Caudate nucleus (tissue), 63 donors: ENCODE measurements at places on chromosomes 4 and X.

DNA sequence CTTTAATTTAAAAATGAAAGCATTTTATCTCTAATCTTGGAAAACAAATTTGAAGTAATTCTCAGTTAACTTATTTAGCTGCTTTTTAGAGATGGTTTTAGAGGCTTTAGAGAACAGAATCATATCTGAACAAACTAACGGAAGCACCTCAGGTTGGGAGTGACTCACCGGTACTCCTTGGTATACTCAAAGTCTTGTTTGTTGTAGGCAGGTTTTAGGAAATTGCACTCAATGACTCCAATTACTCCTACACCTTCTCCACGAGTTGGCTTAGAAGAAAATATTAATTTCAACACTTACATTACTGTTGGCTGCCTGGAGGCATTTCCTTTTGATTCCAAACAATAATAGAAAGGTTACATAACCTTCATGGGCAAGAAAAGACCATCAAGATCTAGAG is 23.6 kb downstream of the MORC4 start:
- DNase-seq: no peak

GRCh38 chrX:112832481-112833095 is 8.0 kb downstream of the AMOT start:
- no peak for DNase-seq

DNA sequence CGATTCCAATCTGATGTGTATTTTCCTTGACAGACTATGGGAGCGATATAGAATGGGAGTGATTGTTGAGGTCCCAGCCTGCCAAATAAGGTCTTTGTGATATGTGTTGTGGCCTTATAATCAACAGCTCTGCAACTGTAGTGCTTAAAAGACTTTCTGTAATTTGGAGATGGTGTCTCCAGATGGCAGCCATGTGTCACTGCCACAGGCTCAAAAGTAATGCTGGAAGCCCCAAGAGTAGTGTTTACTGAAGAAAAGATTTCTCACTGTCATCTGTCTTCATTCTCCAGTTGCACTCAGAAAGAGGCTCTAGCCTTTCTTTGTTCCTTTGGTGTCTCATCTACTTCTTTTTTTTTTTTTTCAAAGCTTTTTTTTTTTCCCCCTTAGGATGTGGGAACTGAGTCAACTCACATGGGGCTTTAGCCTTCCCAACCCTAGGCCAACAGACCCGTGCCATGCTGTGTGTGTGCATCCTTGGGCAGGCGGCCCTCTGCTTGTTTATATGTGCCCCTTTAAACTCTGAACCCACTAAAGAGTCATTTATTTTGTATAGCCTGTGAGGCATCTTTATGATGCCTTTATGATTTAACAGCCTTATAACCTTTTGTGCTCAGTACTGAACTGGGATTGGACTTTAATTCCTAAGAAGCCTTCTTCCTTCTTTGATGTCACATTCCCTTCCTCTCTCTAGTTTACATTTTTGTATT is 15.6 kb downstream of the SRPX2 start:
- no peak for DNase-seq

DNA sequence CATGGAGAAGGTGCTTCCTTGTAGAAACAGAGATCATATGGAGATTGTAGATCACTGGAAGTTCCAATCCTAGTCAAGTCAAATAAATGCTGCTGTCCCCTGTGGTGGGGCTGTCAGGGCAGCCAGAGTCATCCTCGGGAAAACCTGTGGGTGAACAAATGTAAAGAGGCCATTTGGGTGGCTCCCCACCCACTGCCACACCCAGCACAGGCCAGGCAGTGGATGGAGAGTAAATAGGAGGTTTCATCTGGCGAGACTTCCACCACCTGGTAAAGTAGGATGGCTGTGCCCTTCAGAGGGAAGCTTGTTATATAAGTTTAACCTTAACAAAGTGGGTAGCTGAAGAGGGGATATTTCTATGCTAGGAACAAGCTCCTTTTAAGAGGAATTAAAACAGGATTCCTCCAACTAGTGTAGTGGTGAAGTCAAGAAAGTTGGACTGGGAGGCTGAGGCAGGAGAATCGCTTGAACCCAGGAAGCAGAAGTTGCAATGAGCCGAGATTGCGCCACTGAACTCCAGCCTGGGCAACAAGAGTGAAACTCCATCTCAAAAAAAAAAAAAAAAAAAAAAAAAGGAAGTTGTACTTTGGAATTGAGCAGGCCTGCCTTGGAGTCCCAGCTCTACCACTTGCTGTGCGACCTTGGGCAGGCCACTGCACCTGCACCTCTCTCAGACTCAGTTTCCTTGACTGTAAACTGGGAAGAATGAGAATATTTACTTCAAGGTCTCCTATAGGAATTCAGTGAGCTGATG is 273.7 kb downstream of the PTTG2 start:
- DNase-seq: no peak

- no peak for DNase-seq
Measured at GRCh38 chr4:48985976-48986653, at the start of gene CWH43. Gene CWH43 (plus strand): TSS chr4:48986275. CDS start chr4:48986430, 155 bp downstream.

GRCh38 chr4:46254788-46255187 is 130.9 kb upstream of the GABRG1 start:
- no peak for DNase-seq

DNA sequence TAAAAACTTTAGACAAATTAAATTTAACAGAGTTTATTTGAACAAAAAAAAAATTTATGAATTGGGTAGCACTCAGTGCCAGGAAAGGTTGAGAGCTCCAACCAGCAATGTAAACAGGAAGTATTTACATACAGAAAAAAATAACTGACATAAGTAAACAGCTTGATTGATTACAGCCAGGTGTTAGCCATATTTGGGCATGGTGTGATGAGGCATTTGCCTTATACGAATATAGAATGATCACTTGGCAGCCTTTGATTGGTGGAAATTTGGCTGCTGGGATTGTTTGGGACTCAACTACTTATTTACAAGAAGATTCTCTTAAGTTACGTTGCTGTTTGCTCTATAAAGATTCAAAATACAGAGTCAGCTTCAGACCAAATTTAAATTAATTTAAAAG is 172.0 kb downstream of the ADAM29 start:
- no peak for DNase-seq

GRCh38 chrX:138858438-138858837 is 146.9 kb upstream of the FGF13 start:
- no peak for DNase-seq

DNA sequence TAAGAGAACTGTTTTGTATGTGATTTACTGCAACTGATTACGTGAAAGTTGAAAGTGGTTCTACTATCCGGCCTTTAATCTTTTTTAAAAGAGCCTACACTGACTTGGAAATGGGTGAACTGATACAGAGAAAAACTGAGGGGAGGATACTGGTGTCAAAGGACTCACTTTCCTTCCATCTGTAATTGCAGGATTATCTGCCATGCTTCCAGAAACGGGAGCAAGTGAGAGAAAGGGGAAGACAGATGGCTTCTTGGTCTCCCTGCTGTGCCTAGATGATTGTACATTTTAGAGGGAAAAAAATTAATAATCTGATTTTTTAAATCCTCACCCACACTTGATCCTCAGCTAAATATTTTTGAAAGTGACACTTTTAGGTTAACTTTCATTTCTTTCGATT is 88.3 kb upstream of the GRID2 start:
- DNase-seq: no peak

DNA sequence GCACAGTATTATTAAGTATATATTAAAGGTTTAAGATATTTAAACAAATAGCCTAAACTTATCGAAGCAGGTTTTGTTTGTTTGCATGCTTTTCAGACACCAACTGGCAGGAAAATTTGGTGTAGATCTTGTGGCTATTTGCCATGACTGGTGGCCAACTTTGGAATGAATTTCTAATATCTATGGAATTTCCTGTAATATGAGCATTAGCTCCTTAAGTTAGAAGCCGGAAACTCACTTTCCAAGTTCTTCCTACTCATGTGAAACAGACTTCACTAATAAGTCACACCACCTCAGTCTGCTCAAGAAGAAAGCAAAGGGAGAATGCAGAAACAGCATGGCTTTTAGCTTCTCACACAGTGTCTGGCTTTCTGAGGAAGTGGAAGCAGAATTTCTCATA is 563.9 kb downstream of the GRXCR1 start:
- DNase-seq: no peak

- DNase-seq: no peak
Measured at GRCh38 chrX:137550665-137551261, 15.2 kb upstream of the ZIC3 start.

DNA sequence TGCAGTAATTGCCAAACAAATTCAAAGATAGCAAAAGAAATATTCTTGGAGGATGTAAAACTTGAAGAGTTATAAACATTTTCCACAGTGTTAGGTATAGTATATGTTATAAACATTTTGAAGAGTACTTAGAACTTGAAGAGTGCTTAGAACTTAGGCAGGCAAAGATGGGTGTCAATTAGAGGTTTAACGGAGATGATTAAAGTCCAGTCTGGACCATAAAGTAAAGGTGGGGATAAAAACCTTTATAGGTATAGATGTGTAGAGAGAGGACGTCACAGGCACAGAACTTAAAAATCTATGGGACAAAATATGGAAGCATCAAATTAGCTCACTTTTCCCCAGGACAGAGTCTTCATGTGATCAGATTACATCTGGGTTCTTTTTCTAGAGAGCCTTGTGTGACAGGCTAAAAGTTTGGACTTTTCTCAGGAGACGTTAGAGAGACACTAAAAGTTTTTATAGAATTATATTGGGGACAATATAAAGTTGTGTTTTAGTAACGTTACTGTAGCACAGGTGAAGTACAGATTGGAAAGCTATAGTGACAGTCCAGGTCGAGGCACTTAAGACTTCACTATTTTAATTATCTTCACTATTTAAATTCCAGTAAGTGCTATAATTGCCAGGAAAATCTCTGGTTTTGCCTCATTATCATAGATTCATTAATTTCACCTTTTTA is 13.3 kb upstream of the MAD2L1 start:
- DNase-seq: no peak

DNA sequence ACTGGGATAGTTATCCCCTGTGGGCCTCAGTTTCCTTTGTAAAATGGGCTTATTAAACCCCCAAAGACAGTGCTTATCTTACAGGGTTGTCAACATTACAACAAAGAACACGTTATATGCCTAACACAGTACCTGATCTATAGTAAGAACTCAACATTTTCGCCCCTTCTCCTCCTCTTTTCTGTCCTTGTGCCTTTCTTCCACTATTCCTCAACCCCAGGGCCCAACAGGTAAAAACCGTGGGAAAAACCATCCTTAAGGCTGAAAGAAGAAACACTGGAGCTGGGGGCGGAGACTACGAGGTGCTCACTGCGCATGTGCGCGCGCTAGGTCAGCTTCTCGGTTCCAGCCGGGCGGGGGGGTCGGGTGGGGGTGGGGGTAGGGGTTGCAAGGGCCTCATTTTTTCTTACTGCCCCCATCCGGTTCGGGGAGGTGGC is 426 bp upstream of the XIAP start:
- peak; percentile 61 for DNase-seq

DNA sequence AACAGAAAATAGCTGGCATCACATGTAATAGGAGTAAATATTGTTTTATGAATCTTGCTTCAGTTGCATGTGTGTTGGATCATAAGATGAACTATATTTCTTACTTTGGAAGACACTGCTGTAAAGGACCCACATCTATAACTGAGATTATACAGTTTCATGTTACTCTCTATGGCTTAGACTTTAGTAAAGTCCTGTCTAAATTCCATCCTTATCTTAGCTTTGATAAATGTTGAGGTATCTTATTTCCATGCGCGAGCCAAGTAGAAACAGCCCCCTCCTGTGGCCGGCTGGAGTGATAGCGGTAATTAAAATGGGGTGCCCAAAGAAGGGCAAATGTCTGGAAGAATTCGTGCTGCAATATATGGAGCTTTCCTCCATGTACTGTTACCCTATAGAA is 43.0 kb downstream of the CCDC158 start:
- DNase-seq: no peak

GRCh38 chr4:88054901-88055300 is 47.5 kb downstream of the PKD2 start:
- DNase-seq: no peak

DNA sequence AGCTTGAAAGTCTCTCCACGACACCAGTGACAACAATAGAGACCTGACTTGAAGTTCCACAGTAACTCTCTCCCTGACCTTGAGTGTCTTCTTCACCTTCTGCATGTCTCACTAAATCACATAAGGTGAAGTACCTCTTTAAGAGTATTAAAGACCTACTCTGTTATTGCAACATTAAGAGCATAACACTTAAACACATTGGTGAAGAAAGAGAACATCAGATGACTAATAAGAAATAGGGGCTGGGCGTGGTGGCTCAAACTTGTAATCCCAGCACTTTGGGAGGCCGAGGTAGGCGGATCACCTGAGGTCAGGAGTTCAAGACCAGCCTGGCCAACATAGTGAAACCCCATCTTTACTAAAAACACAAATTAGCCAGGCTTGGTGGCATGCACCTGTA is 33.9 kb upstream of the MAPK10 start:
- DNase-seq: no peak

- no peak for DNase-seq
Measured at GRCh38 chrX:41096339-41096955, 11.2 kb downstream of the USP9X start.

DNA sequence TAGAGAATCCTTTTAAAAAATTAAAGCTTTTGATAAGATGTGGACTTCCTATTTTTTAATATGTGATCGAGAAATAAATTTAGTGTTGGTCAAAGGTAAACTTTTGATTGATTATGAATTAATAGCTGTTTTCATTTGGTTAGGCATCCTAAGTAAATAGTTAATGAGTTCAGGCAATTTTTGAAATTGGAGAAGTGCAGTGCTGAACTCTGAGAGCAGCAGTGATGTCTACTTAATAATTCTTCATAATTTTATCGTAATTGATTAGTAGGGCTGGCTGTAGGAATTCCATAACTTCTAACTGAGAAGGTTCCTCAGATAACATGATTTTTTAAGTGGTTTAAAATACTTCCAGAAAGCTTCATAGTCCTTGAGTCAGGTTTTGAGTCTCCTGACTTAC is 1.5 kb downstream of the MND1 start:
- DNase-seq: no peak

DNA sequence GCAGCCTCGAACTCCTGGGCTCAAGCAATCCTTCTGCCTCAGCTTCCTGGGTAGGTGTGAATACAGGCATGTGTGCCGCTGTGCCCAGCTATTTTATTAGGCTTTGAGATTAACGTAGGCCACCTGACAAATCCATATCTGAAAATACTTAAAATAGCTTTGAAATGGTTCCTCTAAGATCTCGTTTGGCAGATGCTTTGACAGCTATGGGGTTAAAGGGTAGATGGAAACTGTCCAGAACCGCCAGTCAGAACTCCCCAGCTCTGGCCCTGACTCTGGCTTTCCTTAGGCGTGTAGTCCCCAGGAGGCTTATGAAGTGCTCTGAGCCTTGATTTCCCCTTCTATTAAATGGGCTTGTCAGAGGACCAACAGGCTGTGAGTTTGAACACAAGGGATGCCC is 32.8 kb upstream of the STIM2 start:
- no peak for DNase-seq

- no peak for DNase-seq
Measured at GRCh38 chr4:96186593-96186992, 346.7 kb downstream of the PDHA2 start.

GRCh38 chr4:37540486-37540885 is 145.7 kb downstream of the RELL1 start:
- DNase-seq: no peak

GRCh38 chr4:16573739-16574138 is 324.7 kb downstream of the LDB2 start:
- DNase-seq: no peak
